Psoas muscle (tissue), 8 donors: ENCODE measurements at places on chromosomes 1 and 21. TPM values are rescaled to one million over a fixed set of nuclear protein-coding genes. Genes with fewer than 3 reads are reported as not detected.

- H3K27me3 ChIP-seq = no peaks in the 10 kb centered on the region
- peaks cover 2% of the 10 kb centered on the region for H3K4me1 ChIP-seq
- no peak overlapping the region for H3K4me3 ChIP-seq
These were observed 131.2 kb downstream of the RHOU start for GRCh38 chr1:228866468-228866867.

GRCh38 chr1:115062542-115063004, 26.7 kb downstream of the TSPAN2 start:
- DNase-seq = peak; percentile 37
- H3K4me1 ChIP-seq = no peaks in the 10 kb centered on the region
- H3K27ac ChIP-seq = peak overlapping the region; percentile 36
- no peaks in the 10 kb centered on the region for H3K36me3 ChIP-seq
- no peak overlapping the region for H3K4me3 ChIP-seq

LCA5L gene
- total RNA-seq = 4.3 TPM

DNA sequence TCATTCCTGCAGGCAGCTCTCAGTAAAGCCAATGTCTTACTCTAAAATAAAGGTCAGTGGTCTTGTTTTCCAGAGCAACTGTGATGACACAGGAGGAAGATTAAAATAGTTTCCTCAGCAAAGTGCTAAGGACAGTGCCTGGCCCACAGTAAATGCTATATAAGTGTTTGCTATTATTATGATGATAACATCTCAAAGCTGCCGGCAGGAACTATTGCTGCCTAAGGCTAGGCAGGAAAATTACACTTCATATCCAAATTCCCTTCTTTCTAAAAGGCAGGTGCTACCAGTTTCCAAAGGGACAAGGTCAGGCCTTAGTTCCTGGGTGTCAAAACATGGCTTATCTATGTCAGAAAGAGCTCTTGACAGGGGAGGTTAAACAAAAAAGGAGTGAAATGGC, 401.3 kb downstream of the HHAT start:
- no peaks in the 10 kb centered on the region for H3K36me3 ChIP-seq
- no peak for DNase-seq
- no peaks in the 10 kb centered on the region for H3K27me3 ChIP-seq
- no peaks in the 10 kb centered on the region for H3K4me1 ChIP-seq
- H3K4me3 ChIP-seq = no peak overlapping the region
- no peak overlapping the region for H3K27ac ChIP-seq

DNA sequence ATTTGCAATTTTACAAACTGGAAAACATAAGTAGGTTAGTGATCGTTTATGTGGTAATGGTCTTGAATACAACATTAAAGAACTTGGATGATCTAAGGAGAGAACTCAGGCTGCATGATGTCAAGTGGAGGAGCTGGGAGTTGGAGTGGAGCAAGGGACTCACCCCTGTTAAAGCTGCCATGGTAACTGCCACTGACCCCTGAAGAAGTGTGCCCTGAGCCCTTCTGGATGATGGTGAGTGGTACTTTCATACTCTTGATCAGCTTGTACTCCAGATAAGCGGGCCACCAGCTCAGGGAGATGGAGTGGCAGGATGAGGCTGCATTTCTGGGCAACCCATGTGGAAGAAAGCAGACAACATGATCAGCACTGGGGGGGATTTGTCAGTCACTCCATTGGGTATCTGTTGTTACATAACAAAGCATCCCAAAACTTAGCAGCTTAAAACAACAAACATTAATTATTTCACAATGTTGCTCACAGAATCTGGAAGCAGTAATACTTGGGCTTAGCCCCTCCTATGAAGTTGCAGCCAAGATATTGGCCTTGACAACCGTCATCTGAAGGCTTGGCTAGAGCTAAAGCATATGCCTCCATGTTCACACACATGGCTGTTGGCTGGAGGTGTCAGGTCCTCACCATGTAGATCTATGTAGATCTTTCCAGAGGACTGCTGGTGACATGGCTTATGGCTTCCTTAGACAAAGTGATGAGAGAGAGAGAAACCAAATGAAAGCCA, 213.8 kb downstream of the DUSP10 start:
- DNase-seq = no peak
- no peak overlapping the region for H3K27ac ChIP-seq
- H3K36me3 ChIP-seq = no peaks in the 10 kb centered on the region
- no peaks in the 10 kb centered on the region for H3K27me3 ChIP-seq
- H3K4me3 ChIP-seq = no peak overlapping the region

GRCh38 chr21:41783476-41784180, 16.8 kb upstream of the RIPK4 start:
- DNase-seq = no peak
- H3K27ac ChIP-seq = no peak overlapping the region
- H3K36me3 ChIP-seq = no peaks in the 10 kb centered on the region
- H3K4me1 ChIP-seq = no peaks in the 10 kb centered on the region

DNA sequence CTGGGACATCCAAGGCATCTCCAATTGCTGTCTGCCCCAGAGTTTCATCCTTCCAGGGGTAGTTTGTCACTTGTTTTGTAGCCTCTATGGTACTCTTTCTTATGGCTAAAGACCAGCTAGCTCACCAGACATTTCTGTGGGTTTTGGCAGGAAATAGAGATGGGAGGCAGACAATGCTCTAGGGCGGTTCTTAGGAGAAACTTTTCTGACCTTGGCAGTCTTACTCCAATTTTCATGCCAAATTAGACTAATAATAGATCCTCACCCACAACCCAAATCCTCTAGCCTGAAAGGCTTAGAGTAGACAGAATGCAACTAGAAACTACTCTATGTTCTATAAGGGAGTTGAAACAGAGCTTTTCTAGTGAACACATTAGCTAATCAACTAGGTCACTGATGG, 69.8 kb downstream of the LRIG2 start:
- H3K4me3 ChIP-seq = no peak overlapping the region
- H3K36me3 ChIP-seq = no peaks in the 10 kb centered on the region
- H3K27me3 ChIP-seq = no peaks in the 10 kb centered on the region
- no peak overlapping the region for H3K27ac ChIP-seq
- DNase-seq = no peak
- H3K4me1 ChIP-seq = no peaks in the 10 kb centered on the region

ADAMTS4 gene
- 7.9 TPM for total RNA-seq
